ENCODE measurements at places on chromosomes 1 and 21.

DNA sequence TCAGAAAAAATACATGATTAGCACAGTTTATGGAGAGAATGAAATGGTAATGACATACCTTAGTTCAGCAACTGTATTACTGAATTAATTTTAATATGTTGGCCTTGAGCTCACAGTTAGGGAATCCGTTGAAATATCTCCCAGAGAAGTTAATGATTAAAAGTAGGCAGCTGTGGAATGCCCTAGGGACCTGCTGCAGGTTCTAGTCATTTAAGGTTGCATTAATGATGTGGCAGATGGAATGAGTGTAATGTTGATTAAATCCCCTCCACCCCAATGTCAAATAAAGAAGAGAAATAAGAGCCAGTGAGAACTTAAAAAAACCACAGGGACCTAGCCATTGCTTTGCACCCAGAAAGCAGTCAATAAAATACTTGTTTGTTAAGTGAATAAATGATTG, 40.3 kb upstream of the TRIM45 start:
- DNase-seq, result no peak

GRCh38 chr1:47351305-47351704, 17.7 kb downstream of the CMPK1 start:
- DNase-seq, result no peak

DNA sequence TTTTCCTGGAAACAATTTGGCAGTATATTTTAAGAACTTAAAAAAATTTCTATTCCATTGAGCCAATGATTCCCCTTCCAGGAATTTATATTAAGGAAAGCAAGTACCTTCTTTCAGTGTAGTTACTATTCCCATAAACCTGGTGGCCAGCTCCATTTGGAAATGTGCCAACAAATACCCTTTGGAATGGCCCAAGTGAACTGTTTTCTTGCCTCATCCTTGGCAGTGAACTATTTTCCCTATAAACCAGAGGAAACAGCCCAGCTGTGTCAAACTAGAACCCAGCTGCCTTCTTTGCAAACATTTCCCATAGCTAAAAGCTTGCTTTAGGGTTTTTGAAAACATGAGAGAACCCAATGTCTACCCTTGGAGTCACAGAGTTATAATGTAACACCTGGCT, 496.9 kb downstream of the NEGR1 start:
- DNase-seq, result no peak

GRCh38 chr1:217105437-217105836, 382.2 kb upstream of the ESRRG start:
- no peak for DNase-seq

DNA sequence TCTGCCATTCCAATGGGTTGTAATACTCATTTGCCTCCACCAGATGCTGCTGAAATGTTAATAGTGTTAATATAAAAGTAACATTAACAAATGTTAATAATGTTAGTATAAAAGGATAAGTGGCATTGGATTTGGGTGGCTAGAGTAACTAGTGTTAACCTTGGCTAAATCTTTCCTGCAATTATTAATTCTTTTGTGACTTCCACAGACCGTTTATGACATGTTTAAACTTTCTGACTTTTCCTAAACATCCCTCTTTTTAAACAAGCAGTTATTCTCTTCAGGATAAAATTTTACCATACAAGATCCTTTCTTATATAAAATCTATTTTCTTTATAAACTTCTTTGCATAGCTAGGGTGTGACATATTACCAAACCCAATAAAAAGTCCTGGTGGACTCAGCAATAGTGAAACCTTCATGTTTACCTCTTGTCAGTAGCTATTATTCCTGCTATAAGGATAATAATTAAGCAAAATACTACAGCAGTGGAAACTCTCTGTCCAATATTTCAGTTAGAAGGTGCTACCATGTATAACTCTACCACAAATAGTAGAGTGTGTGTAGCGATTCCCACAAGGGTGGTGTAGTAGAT, 41.5 kb downstream of the CCDC30 start:
- DNase-seq, result no peak

DNA sequence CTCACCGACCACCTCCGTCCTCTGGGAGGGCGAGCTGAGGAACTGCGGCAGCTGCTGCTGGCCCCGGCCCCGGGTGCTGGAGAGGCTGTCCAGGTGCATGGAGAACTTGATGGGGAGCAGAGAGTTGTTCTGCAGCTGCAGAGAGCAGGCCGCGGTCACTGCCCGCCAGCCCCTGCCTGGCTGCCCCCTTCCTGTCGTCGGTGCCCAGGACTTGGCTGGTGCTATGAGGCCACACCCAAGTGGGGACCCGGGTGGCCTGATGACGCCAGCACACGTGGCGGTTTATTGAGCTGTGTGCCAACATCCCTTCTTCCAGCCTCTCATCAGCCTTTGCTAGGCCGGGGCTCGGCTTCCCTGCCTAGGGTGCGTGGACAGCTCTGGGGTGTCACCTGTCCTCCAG, 5.3 kb upstream of the TMEM52 start:
- DNase-seq, result no peak

DNA sequence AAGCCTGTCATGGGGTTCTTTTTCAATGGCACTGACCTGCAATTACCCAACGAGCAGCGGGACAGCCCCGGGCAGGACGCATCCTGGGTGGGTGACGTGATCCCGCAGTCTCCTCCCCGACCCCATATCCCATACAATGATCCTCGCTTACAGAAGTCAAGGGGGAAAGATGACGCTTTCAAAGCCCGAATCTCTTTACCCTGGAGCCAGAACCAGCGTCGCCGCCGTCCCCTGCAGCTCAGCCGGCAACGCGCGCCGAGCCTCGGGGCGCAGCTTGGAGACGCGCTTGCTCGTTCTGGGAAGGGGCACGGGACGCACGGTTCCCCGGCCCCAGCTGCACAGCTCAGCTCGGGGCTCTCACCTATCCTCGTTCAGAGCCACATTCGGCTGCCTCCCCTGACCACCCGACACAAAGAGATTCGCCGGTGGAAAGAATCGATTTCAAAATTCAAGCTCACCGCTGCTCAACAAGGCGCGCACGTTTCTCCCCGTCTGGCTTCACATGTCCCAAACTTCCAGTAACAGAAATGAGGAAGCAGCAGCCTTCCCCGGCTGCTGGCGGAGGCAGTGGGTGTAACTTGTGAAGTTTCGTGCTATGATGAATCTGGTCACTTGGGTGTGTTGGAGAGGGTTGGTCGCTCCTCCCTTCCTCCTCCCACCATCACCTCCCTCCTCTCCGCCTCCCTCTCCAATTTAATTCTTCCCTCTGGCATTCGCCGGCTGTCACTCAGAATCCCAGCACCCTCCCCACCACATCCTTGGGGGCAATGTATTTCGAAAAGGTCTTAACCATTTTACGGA, at the start of gene TIAM1:
Gene TIAM1 (minus strand): TSS at position 582 of the 801 bp plus-strand sequence. CDS start 77,289 bp downstream, outside the sequence.
- DNase-seq, result no peak

DNA sequence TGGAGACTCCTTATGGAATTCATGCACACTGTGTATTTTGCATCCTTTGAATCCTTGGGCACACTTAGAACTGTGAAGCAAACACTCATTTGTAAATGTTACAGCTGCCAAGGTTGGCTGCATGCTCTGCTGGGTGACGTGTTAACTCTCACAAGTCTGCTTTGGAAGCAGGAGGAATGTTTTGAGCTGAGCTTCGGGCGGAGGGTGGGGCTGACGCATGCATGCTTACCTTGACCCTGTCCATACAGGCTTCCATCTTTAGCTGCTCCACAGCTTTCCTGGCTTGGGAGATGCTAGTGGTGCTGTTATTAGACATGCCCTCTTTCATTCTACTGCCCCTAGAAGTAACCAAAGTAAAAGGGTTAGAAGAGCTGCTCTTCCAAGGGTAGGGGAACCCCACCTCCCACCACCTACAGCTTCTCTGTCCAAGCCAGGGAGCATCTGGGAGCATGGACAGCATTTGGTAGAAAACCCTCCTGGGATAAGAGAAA, 66.0 kb downstream of the GNG4 start:
- no peak for DNase-seq

- no peak for DNase-seq
These were observed 97.8 kb downstream of the MRPL37 start for GRCh38 chr1:54297596-54298283.

- DNase-seq, result no peak
These were observed 155.2 kb upstream of the KAZN start for GRCh38 chr1:14443164-14443787.

DNA sequence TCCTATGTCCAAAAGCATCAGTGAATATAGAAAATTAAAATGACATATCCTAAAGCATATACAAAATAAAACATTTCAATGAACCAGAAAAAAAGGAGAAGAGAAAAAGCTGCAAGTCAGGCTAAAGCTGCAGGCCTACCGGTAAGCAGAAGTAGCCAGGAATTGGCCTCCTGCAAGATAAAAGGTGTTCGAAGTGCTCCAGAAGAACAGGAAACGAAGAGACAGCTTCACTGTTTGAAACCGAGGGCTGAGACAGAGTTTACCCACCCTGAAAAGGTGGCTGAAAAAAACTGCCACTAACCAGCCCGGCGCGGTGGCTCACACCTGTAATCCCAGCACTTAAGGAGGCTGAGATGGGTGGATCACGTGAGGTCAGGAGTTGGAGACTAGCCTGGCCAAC, 37.4 kb downstream of the NSL1 start:
- DNase-seq, result no peak

GRCh38 chr1:51949014-51949702, 41.3 kb downstream of the RAB3B start:
- DNase-seq, result no peak

GRCh38 chr1:103447471-103447870, 78.0 kb upstream of the RNPC3 start:
- DNase-seq, result no peak

DNA sequence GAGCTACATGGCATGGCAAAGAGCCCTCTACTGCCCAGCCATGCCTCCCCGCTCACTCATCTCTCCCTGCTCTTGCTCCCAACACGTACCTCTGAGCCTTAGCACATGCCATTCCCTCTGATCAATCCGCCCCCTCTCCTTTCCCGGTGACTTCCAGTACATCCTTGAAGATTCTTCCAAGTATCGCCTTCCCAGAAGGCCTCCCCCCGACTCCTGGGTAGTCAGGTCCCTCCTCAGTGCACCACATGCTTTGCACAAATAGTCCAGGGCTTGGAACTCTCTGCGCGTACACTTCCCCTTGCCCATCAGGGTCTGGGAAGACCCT, 77.0 kb upstream of the IFFO2 start:
- DNase-seq, result no peak

DNA sequence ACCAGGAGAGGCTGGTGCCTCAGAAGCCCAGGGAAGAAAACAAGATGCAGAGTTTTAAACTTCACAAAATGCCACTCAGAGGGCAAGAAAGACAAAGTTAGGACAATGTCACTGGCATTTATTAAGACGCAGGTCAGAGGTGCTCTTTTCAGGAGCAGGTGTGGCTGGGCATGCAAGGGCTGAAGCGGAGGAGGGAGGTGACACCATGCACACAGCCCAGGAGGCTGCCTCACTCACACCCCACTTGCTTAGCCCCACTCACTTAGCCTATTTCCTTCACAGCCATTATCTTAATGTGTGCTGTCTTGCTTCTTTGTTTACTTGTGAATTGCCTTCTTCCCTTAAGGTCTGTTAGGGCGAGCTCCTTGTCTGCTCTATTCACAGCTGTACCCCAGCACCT, 17.2 kb downstream of the HIVEP3 start:
- no peak for DNase-seq

- no peak for DNase-seq
These were observed 1.2 kb upstream of the LRRC53 start for GRCh38 chr1:74513411-74514300.

GRCh38 chr1:240312872-240313271, 221.2 kb downstream of the FMN2 start:
- no peak for DNase-seq

- DNase-seq, result no peak
These were observed 64.9 kb upstream of the ARTN start for GRCh38 chr1:43868741-43869067.

- DNase-seq, result no peak
These were observed 6.0 kb downstream of the POFUT2 start for GRCh38 chr21:45281411-45282282.
